Omental fat pad (tissue), 4 donors: ENCODE measurements at places on chromosomes 11 and 22.

- no peak for DNase-seq
These were observed 48.7 kb upstream of the FDX1 start for GRCh38 chr11:110380836-110381622.

GRCh38 chr11:125959931-125960330, 14.1 kb downstream of the VSIG10L2 start:
- DNase-seq, result no peak

DNA sequence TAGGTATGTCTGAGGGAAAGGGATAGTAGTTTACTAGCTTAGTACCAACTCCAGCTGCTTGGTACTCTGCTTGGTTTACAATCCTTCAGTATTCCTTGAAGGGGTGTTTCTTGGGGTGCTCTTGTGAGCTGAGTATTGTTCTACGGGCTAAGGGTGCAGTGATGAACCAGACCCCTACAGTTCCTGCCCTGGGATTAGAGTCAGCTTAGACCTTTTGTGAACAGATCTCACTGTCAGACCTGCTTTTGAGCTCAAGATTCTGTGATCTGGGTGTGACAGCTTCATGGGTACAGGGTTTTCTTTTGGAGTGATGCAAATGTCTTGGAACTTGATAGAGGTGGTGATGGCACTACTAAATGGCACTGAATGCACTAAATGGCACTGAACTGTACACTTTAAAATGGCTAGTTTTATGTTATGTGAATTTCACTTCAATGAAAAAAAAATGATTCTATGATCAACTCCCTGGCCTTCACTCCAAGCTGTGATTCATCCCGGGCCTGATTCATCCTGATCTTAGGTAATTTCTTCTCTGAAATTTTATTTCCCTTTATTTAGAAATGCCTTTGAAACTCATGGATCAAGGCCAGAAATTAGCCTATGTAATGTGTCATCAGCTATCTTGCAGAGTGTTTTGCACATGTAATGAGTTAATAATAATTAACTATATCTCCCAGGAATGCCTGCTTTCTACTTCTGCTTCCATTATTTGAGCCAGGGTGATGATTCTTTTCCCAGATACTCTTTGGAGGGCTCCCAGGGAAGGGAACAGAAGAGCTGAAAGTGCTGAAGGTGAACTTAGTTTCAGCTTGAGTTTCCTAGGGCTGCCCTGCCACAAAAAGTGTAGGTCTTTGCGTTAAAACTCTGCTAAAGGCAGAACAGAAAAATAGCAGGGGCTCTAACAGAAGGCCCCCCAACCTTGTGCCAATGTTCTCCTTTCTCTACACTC, 87.9 kb downstream of the NCAM1 start:
- DNase-seq, result no peak

DNA sequence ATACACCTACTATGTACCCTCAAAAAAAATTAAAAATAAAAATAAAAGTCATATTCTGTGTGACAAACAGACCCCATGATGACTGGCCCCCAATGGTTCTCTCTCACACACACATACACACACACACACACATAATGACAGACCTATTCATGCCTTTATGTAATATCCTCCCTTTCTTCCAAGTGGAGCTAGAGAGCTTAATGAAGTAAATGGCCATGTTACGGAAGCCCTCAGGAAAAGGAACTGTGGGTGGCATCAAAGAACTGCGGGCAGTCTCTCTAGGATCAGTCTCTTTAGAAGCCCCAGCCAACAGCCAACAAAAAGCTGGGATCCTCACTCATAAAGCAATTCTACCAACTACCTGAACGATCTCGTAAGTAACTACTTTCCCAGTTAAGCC, 125.5 kb downstream of the SIK3 start:
- no peak for DNase-seq

GRCh38 chr11:128210148-128210940, 377.0 kb downstream of the ETS1 start:
- no peak for DNase-seq

GRCh38 chr11:117197516-117198456, 1.4 kb upstream of the TAGLN start:
- DNase-seq, result no peak

- no peak for DNase-seq
These were observed 29.2 kb upstream of the KCNA4 start for GRCh38 chr11:30045921-30046577.
